ENCODE measurements at places on chromosomes 2 and 18.
A peak's percentile ranks its signal among the peaks of the same experiment; 100 is the strongest.

GRCh38 chr2:231985823-231986261 is 24.3 kb downstream of the DIS3L2 start:
- DNase-seq: no peak

DNA sequence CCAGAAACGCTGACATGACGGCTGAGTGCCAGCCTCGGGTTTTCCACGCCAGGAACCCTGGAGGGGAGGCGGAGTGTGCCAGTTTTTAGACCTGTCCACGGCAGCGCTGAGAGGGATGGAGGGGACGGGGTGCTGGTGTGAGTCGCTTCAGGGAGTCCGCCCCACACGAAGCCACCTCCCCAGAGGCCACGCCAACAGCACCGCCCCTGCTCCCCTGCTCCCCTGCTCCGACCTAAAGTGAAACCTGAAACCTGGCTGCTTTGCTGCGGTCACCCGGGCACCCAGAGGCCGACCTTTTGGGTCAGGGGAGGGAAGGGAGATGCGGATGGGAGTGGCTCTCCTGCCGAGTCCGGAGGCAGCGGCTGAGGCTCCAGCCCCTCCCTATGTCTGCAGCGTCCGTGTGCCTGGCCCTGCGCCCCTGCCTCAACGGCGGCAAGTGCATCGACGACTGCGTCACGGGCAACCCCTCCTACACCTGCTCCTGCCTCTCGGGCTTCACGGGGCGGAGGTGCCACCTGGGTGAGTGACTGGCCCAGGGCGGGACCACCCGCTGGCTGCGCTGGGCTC is 38.1 kb downstream of the SNED1 start:
- peak; percentile 11 for DNase-seq

- no peak for DNase-seq
These were observed 3.3 kb upstream of the SPRED2 start for GRCh38 chr2:65435625-65436168.

GRCh38 chr2:218662827-218663226 is 3.3 kb downstream of the BCS1L start:
- no peak for DNase-seq

DNA sequence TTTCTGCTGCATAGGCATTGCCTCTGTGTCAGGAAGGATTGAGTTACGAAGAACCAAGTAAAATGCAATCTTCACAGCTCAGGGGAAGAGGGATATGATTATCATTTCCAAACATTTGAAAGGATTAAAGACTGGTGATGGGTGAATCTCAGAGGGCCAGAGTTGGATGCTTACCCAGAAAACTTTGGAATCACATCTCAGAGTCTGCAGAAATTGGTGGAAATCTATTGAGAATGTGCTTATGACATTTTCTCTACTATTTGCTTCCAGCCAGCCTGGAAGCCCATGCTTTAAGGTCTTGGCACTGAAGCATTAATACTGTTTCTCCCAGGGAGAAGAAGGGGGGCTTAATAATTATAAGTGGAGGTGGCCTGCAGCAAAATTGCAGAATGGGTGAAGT is 1301.4 kb upstream of the PIK3C3 start:
- DNase-seq: no peak

- no peak for DNase-seq
These were observed 4.6 kb downstream of the TXNL4A start for GRCh38 chr18:79983793-79984192.

DNA sequence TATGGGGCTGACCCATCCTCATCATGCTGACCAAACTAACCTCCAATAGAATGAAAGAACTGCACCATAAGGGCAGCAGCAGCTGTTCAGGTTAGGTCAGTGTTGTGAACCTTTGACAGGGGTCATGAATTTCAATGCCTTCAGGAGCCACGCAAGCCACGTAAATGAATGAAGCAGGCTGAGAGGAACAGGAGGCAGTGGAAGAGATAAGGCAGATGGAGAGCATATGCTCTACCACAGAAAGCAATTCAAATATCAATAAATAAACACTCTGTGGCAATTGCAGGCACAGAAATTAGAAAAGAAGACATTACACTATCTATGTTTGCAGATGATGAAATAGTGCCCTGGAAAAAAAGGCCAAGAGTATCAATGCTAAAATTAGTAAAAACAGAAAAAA is 56.3 kb downstream of the SCG2 start:
- no peak for DNase-seq

DNA sequence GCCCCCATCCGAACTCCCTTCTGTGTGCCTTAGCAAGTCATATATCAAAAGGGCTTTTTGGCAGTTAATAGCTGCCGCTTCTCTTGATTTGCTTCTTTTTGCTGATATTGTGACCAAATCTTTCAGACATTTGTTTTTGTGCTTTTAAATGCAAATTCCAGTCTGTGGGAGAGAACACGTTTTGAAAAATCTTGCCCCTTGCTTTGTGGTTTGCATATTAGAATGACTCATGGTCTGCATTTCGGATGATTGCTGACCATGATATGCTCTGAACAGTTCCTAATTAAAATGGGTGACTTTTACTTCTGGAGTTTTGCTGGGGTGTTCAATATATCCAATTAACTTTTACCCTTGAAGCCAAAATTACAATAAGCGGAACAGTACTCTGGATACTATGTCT is 58.2 kb upstream of the ST6GAL2 start:
- no peak for DNase-seq

GRCh38 chr2:71466301-71467179 is 13.2 kb downstream of the DYSF start:
- no peak for DNase-seq

- DNase-seq: no peak
These were observed 226.4 kb upstream of the ID2 start for GRCh38 chr2:8455236-8456150.

DNA sequence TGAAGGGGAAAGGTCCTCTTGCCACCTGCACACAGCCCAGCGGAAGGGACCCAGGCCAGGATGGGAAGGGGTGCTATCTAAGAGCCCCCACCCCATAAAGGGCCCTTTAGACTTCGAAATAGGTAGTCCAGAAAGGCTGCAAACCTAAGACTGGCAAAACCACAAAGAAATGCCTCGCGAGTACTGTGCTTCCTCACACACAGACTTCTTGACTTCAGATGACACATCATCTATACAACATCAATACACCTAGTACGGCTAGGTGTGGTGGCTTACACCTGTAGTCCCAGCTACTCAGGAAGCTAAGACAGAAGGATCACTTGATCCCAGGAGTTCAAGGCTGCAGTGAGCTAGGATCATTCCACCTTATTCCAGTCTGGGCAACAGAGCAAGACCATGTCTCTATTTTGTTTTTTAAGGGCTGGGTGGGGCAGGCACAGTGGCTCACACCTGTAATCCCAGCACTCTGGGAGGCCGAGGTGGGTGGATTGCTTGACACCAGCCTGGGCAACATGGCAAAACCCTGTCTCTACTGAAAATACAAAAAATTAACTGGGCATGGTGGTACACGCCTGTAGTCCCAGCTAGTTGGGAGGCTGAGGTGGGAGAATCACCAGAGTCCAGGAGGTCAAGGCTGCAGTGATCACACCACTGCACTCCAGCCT is 125.8 kb downstream of the CABLES1 start:
- DNase-seq: no peak

DNA sequence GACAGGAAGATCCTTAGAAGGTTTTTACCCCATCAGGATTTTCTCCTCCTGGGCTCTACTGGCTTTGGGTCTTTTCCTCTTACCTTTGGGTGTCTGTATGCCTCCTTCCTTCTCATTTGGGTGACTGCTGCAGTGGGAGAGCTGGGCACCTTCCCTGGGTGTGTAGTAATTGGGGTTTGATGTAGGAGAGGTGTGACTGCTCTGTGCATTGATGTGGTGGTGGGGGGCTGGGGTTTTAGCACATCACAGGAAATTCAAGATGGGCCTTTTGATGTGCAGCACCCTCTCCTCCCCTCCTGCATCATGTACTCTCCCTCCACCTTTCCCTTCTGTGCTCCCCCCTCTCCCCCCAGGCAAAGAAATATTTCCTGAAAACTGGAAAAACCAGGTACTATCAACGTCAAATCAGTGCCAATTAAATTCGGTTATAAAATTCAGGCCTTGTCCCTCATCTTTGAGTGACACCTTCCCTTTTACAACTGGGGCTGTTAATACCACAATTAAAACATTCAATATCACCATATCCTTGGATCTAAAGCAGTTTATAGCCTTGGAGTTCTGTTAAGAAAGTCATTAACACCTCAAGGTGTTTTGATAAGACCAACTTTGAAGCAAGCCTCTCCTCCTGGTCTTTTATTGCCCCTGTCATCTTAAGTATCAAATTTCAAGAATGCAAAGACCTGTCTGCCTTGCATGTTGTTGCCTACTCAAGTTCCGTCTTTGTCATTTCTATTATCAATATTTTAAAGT is 23.3 kb downstream of the EDAR start:
- DNase-seq: no peak

GRCh38 chr2:106336108-106336507 is 132.1 kb downstream of the RGPD3 start:
- DNase-seq: no peak

DNA sequence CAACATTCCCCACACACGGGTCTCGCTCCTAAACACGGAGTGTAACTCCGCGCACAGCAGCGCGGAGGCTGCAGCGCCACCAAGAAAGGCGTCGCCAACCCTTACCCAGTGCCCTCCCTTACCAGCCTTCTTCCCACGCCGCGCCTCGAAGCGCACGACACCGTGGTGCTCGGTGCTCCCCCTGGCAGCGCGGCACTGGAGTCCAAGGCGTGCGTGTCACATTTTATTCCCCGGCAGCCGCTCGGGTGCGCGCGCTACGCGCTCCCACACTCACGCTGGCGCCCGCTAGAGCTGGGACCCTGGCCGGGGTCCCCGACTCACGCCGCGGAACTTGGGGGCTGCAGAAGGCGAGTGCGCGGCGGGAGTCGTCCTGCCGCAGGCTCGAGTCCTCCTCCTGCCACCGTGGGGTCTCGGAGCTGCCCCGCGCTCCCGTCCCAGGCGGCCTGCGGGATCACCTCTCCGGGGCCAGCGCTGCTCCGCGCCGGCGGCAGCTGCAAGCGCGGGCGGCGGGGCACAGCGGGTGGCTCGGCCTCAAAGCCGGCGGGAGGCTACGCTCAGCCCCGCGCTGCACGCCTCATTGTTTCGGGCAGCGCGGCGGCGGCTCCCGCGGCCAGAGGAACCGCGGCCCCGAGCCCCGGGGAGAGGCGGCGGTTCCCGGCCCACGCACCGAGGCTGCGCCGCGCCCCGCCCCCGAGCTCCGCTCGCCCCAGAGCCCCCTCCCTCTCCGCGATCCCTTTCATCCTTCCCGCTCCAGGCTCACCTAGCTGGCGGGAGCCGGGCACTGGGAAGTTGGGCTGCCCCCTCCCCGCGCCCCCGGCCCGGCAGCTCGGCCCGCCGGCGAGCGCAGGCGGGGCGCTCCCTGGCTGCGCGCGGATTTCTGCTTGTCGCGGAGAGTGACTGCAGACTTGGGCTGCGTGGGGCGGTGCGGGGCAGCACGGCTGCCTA is at the start of gene ST6GAL2:
Gene ST6GAL2 (minus strand): TSS at position 197 of the 945 bp plus-strand sequence. CDS start 42,190 bp downstream, outside the sequence.
- DNase-seq: no peak

- DNase-seq: no peak
These were observed 59.0 kb downstream of the MOGAT1 start for GRCh38 chr2:222730366-222730999.

DNA sequence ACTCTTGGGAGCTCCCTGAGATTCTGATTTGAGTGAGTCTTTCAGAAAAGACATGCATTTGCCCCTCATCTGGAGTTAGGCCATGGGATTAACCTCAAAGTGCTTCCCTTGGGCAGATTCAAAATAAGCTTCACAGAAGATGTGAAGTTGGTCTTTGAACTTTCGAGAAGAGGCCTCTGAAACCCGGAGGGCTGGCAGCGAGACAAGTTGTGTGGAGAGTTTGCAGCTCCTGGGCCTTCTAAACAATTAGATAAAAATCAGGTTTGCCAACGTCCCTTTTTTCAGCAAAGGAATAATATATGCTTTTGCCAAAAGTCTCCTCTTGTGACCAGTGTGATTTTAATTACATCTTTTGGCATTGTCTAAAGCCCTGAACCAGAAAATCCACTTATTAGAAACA is 489.7 kb downstream of the SOX11 start:
- DNase-seq: no peak

- no peak for DNase-seq
These were observed 57.4 kb downstream of the RAB31 start for GRCh38 chr18:9765501-9765900.

DNA sequence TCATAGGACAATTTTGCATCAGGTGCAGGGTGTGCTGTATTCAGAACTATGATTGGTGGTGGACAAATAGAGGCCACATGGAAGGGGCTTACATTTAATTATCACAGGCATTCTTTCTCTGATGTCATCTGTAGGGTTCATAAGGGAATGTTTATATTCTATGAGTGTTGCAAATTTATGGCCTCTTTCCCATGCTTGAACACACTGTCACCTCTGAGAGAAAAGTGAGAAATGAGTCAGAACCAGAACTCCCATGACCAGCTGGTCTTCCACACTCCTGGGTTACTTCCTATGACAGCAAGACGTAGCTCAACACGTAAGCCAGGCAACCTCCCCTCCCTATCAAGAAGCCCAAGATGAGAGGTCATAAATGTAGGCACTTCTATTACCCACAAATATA is 310.8 kb downstream of the PIEZO2 start:
- DNase-seq: no peak

DNA sequence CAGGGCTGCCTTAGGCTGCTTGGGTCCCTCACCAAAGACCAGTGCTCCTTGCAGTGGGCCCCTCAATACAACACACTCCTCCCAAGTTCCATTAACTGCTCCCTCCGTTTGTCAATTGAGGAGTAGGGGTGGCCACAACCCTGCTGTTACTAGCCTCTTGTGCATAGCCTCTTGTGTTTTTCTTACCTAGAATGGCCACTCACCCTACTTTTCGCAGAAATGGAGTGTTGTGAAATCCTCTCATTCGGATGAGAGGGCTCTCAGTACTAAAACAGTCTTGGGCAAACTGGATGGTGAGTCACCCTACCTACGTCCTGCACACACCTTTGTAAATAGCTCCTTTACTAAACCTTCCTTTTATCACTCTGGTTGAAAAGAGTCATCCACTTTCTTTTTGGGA is 253.9 kb downstream of the OSR1 start:
- no peak for DNase-seq

DNA sequence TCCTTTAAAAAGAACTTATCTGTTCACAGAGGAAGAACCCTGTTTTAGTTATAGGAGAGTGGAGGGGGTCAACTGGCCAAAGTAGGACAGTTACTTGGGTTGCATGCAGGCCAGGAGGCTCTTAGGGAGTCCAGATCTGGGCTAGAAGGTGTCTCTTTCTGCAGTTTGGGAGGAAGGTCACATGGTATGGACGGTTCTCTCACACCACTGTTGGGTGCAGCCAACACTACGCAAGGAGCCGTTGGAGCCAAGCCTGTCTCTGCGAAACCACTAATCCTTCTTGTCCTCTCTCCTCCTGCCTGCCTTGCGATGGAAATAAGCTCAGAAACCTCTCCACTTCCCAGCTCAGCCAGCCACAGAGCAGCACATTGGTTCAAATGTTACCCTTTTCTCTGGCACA is 105.9 kb upstream of the TGFA start:
- no peak for DNase-seq

DNA sequence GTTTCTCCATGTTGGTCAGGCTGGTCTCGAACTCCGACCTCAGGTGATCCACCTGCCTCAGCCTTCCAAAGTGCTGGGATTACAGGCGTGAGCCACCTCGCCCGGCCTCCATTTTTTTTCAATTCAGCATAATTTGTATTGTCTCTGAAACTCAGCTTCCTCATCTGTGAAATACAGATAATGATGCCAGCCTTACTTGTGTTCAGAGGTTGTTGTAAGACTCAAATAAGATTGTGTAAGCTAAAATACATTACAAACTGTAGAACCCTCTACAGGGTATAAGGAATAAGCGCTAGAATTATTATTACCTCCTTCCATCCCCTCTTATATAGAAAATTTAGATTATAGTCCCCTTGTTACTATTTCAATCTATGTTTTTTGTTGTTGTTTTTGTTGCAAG is 24.8 kb upstream of the STARD7 start:
- no peak for DNase-seq
